ENCODE measurements at places on chromosomes 2 and 18.
A peak's percentile ranks its signal among the peaks of the same experiment; 100 is the strongest.

DNA sequence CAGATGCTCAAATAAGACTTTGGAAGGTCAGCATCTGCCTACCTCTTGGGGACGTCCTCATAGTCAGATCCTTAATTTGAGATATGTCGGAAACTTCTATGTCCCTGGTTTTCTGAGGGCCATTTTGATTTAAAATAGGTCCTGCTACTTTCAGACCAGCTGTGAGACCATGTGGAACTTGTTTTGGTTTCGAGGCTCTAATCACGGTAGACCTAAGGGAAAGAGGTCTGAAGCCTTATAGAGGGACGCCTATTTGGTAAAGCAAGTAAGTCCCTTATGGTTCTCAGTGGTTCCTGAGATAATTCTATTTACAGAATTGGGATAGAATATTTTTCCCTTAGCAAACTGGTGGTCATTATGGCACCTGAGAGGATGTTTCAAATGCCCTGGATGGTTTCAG, 75.1 kb downstream of the RFTN2 start:
- DNase-seq = no peak

GRCh38 chr2:134706587-134707329, 12.0 kb downstream of the TMEM163 start:
- DNase-seq = no peak

GRCh38 chr2:2095360-2096093, 235.5 kb downstream of the MYT1L start:
- DNase-seq = no peak

GRCh38 chr2:173571887-173572680, 217.4 kb downstream of the CDCA7 start:
- no peak for DNase-seq

- DNase-seq = peak; percentile 16
Observed at GRCh38 chr2:237533668-237534161, 32.7 kb upstream of the PRLH start.

DNA sequence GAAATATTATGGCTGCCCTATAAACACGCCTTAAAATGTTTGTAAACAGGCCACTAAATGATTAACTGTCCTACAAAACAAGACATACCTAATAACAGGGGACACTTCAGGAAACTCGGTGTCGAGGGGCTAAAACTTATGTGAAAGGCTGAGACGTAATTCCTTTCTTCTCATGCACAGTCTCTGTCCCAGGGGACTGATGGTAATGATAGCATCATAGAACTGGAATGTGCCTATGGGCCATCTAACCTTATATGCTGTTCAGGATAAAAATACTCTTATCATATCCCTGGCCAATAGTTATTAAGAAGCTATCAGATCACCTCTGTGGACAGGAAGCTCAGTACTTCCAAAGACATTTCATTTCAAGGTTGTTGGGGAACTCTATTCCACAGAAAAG, 252.6 kb upstream of the RASGRP3 start:
- DNase-seq = no peak

- DNase-seq = no peak
Observed at GRCh38 chr2:110881908-110882307, 149.5 kb downstream of the ACOXL start.

- no peak for DNase-seq
Observed at GRCh38 chr2:133157141-133157540, 411.1 kb downstream of the NCKAP5 start.

Data from AG08395 (cell line).